ENCODE measurements at places on chromosomes 3 and 15.
A peak's percentile ranks its signal among the peaks of the same experiment; 100 is the strongest.

GRCh38 chr15:75532413-75533250, 46.5 kb downstream of the PTPN9 start:
- no peak for DNase-seq

- DNase-seq = no peak
Measured at GRCh38 chr15:55683376-55683775, 59.6 kb downstream of the PRTG start.

- DNase-seq = peak; percentile 48
Measured at GRCh38 chr3:58608648-58609047, 31.5 kb upstream of the FAM107A start.

GRCh38 chr3:10999221-11000107, 6.9 kb downstream of the SLC6A1 start:
- DNase-seq = peak; percentile 32

GRCh38 chr15:90703455-90703854, 13.7 kb upstream of the BLM start:
- no peak for DNase-seq

DNA sequence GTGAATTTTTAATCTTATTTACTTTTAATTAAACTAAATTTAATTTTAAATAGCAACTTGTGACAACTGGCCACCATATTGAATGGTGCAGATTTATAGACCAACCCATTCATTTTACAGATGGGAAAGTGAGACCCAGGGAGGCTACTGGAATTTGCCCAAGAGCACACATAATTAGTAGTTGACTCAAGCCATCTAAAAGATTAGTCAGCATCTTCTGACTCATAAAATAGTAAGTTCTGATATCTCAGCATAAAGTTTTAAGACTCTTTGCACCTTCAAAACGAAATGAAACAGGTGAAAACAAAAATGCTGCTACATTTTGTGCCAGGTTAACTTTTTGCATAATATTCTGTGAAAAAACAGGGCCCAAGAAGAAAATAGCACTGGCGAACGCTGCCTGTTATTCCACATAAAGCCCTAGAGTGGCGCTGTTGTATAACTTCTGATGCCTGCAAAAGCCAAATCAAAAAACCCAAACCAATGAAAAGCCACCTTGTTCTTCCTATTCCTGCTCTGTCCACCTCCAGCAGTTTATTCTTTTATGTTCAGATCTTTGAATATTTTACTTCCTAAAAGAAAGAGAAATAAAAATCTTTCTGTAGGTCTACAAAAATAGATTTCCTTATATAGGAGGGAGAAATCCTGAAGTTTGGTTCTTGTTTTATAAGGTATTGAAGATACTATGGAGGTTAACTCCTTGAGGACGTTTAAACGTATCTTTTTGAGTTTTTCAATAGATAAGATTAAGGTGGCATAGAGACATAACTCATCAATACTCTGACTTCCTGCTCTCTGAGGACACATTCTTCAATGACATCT, 62.8 kb downstream of the OTOL1 start:
- no peak for DNase-seq

- DNase-seq = peak; percentile 81
Measured at GRCh38 chr15:91852741-91853510, 582 bp upstream of the SLCO3A1 start.

DNA sequence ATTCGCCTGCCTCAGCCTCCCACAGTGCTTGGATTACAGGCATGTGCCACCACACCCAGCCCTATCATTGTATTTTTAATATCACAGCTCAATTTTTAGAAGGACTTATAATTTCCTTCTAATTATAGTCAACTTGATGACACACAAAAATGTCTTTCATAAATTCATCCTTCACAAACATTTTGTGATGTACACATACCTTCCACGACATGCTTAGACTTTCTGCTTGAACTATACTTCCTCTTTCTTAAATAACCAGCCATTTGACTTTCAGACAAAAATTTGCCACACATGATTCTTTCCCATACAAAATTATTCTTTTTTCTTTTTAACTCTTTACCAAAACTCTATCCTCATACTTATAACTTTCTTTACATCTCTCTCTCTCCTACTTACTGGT, 48.4 kb upstream of the CCK start:
- no peak for DNase-seq

GRCh38 chr3:30227571-30228301, 378.7 kb upstream of the TGFBR2 start:
- no peak for DNase-seq

DNA sequence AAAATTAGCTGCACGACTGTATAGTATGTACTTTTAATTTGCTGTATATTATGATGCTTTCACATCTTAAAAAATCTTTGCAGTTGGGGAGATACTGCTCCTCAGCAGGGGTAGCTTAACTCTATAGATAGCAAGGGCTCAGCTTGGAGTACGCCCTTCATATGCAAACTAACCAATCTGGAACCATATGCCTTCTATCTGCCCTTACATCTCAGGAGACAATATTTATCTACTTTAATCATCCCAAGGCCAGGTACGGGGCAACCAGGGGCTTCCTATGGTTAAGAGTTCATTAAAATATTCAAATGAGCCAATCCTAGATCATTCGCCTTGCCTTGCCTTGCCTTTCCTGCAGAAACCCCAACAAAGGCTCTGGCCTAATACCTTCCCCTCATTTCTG, 204.1 kb upstream of the ZBTB20 start:
- DNase-seq = no peak

- DNase-seq = no peak
Measured at GRCh38 chr3:14319654-14320182, 82.7 kb upstream of the SLC6A6 start.

DNA sequence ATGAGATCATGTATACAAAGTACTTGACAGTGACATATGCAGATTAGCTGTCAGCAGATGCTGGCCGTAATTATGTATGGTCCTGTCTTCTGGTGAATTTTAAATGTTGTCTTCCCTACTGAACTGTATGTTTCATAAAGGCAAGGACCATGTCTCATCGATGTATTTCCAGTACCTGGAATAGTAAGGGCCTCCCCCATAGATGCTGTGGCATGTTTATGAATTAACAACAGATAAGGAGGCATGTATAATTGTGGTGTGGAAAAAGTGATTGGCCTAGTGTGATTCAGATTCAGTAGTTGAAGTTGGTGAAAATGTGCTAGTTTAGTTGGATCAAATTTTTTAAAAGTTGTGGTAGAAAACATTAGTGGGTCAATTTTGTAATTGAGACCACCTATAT, 202.7 kb upstream of the SLC2A2 start:
- no peak for DNase-seq

GRCh38 chr3:123337226-123337625, 111.7 kb downstream of the ADCY5 start:
- no peak for DNase-seq

DNA sequence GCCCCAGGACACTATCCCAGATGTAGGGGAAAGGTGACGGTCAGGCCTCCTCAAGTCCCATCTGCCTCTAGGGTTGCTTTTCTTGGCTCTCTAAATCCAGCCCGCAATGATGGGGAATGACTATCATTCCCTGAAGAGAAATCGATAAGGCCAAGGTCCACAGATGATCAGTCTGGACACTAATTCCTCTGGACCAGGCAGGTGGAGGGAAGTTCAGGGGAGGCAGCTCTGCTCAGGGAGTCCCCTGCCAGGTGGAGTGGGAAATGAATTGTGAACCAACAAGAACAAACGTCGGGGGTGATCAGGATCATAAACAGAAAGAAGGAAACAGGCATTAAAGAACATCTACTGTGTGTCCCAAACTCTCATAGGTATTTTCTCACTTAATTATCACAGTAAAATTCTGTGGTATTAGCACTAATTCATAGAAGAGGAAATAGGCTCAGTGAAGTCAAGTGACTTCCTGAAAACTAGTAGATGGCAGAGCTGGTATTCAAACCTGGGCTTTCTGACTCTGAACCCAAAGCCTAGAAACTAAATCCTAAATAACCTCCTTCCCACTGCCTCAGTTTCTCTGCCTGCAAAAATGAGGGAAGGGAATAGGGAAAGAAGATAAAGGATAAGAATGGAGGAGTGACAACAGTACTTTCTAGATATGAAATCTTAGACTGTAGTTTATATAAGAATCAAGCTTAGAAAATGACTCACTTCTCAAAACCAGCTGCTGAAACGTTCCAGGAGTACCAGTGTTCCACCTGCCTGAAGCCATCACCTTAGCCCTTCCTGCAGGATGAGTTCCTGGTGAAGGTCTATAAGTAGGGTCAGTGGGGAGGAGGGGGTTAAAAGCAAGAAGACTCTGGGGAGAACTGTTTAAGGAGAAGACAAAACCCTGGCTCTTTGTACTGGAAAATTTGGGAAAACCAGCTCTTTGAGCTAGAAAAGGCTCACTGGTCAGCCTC, 7.5 kb downstream of the BMF start:
- DNase-seq = no peak

DNA sequence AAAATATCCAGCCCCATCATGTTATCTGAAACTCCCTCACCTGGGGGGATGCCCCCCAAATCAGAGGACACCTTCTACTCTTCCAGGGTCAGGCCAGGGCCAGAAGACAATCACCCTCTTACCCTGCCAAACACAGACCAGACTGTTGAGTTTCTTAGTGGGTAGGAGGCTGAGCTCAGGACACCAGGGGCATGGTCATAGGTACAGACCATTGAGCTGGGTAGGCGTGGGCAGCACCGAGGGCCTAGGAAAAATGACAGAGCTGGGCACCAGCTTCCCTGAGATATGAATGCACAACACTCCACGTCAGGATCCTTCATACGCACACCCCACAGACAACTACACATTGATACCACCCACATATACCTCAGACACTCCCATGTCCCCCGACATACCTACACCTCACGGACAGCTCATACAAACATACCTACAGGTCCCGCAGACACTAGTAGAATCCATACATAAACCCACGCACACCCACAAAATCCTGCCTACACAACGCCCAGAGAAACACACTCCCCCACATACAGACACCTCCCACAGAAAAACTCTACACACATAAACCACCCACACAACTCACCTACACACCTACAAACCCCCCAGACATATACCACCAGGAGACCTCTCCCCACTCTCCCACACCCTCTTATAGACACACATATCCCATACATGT, 11.8 kb downstream of the AP3B2 start:
- no peak for DNase-seq

GRCh38 chr3:18919158-18919557, 229.2 kb upstream of the KCNH8 start:
- DNase-seq = no peak

- DNase-seq = no peak
Measured at GRCh38 chr15:64695561-64695992, 79.8 kb downstream of the RBPMS2 start.

DNA sequence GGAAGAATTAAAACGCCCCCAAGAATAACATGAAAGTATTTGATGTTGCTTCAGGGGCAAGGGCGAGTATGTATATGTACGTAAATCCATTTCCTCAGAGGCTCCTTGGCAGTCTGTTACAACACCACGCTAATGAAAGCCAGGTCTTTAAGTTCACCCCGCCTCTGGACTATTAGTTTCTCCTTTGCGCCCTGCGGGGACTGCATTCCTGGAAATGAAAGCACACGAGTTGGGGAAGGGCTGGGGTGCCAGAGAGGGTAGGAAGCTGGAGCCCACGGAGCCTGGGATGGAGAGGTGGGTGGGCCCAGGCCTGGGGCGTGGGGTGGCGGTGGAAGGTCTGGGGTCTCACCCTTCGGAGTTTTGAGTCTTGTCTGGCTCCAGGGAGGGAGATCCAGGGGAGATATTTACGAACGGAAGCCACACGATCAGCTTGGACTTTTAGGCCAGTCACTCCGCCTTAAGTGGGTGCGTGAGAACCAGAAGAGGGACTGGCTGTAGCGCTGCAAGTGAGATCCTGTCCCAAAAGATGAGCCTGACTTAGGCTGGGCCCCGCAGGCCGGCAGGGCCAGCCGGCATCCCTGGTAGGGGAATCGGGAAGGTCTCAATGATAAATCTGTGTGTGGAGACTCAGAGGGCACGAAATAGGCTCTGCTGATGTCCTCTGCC, 1.6 kb upstream of the PLCL2 start:
- no peak for DNase-seq

DNA sequence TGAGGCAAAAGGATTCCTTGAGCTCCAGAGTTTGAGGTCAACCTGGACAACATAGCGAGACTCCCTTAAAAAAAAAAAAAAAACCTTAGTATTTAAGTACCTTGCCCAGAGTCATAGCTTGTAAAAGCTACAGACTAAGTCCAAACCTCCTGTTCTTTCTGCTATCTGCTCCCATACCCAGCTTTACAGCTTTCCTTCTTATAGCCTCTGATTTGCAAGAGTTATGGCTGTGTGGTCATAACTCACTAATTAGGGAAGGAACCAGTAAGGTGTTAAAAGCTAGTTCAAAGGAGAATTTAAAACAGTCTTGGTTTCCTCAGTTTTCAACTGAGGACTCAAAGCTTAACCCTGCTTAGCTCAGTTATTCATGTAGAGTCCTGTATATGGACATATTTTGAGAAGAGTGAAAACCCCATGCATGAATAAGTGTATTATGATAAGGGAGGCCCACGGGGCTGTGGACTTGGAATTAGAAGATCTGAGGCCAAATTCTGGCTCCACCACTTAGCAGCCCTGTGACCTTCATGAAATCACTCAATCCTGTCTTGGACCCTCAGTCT, 135.5 kb upstream of the SMAD3 start:
- DNase-seq = no peak

- no peak for DNase-seq
Measured at GRCh38 chr15:94526071-94526689, 294.8 kb downstream of the MCTP2 start.

- DNase-seq = peak; percentile 25
Measured at GRCh38 chr15:58247855-58248842, 110.0 kb downstream of the AQP9 start.

GRCh38 chr15:91710080-91710698, 143.3 kb upstream of the SLCO3A1 start:
- DNase-seq = no peak
